ENCODE measurements at places on chromosomes 1 and 21. TPM values are rescaled to one million over a fixed set of nuclear protein-coding genes. Genes with fewer than 3 reads are reported as not detected.

GRCh38 chr1:180000575-180000974 lies 46.0 kb downstream of the CEP350 start:
- no peak for DNase-seq

- DNase-seq, result no peak
These were observed 777.8 kb upstream of the BRINP3 start for GRCh38 chr1:191255354-191256054.

DNA sequence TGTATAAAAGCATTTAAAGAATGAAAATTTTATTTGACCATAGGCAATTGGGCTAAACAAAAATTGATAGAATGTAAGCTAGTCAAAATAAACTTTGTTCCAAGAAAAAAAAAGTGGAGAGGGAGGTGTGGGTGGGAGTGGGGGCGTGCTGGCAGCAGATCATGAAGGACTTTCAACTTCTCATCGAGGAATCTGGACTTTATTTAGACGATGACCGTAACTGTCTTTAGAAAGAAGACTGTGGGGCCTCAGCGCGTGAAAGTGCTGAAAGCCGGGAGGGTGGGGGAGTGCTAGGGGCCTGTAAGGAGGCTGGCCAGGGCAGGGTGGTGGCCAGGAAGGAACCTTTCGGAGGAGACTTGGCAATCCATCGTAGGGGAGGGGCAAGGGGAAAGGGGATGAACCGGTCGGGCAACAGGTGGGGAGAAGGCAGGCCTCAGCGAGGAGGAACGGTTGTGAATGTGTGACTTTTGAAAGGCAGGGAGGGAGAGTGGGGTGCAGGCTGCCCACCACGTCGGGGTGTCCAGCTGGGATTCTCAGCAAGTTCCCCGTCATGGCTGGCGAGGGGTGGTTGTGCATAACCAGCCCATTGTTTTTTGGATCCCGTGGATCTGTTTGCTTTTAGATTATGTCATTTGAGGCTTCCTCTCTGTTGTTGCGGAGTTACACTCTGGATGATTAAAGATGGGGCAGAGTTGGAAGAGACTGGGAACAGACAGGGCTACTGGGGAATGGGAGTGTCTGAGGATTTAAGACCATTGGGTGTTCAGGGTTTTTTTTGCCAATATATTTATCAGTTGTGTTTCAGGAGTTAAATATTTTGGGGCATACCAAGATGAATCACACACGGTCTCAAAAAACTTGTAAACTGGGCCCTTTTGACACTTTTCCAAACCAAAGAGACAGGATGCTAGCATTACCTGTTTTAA lies 35.5 kb downstream of the HUNK start:
- no peak for DNase-seq

DNA sequence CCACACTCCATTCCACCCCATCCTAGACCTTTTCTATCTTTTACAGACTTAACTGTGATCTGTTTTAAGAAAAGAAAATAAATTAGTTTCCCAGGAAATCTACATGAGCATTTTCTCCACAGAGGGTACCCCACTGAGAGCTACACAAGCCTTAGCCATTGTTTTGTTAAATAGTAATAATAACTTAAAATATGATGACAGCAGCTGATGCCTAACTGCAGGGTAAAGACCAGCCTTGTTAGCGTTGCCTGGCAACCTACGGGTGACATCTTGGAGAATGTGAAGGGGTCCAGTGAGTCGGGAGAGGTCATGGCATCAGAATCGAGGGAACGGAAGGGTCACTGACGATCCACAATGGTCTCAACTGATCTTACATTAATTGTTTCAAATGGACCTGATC lies 233.2 kb upstream of the PBX1 start:
- DNase-seq, result no peak

The OR2L2 gene
- not detected for polyA plus RNA-seq

GRCh38 chr1:118461154-118461553 lies 276.1 kb upstream of the SPAG17 start:
- DNase-seq, result no peak

- no peak for DNase-seq
These were observed 13.5 kb upstream of the COL16A1 start for GRCh38 chr1:31717341-31717740.

- no peak for DNase-seq
These were observed 68.9 kb downstream of the LRIG2 start for GRCh38 chr1:113141650-113142473.

GRCh38 chr1:180946541-180947498 lies 34.1 kb downstream of the KIAA1614 start:
- no peak for DNase-seq

GRCh38 chr1:12177999-12178441 lies 11.2 kb downstream of the TNFRSF1B start:
- no peak for DNase-seq

DNA sequence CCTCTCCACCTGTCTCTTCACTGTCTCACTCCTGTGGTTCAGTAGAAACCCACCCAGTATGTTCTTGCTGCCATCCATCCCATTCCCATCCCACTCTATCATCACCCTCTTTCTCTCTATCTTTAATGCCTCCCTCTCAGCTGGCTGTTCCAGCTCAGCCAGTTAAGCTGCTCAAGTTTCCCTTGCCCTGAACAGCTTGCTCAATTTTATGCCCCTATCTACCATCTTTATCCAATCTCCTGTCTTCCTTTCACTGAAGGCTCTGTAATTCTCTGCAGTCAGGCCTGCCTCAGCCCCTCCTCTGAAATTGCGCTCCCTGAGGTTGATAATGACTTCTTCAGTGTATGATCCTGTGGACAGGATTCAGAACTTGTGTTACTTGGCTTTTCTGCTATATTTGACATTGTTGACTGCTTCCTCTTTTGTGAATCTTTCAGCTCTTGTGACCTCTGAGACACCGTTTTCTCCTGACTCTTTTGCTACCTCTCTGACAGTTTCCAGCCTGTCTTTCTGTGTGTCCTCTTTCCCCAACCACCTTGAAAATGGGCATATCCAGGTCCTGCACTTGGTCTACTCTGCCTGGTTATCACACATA lies 13.9 kb upstream of the BCAR3 start:
- DNase-seq, result no peak

The SERPINC1 gene
- not detected for polyA plus RNA-seq

The CFHR4 gene
- polyA plus RNA-seq, result not detected

DNA sequence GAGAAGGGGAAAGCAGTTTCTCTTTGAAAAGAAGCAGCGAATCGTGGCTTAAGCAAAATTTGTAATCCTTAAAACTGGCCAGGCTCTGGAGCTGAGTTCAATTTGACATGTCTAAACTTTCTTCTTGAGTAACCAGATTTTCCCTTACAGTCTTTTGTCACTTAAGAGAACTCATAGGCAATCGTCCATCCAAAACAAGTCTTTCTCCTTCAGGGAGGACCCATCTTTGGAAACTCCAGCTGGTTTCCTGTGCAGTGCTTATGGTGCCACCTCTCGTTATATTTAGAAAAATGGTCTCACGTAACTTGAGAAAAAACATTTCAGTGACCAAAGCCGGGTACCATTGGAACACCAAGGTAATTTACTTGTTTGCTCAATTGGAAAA lies 1.8 kb upstream of the PTTG1IP start:
- no peak for DNase-seq

- DNase-seq, result no peak
These were observed 9.6 kb upstream of the AMY2B start for GRCh38 chr1:103561643-103562395.

The ST6GALNAC5 gene
- polyA plus RNA-seq, result 0.37 TPM

The S100A7A gene
- not detected for polyA plus RNA-seq

The ZNF281 gene
- 2.8 TPM for polyA plus RNA-seq

DNA sequence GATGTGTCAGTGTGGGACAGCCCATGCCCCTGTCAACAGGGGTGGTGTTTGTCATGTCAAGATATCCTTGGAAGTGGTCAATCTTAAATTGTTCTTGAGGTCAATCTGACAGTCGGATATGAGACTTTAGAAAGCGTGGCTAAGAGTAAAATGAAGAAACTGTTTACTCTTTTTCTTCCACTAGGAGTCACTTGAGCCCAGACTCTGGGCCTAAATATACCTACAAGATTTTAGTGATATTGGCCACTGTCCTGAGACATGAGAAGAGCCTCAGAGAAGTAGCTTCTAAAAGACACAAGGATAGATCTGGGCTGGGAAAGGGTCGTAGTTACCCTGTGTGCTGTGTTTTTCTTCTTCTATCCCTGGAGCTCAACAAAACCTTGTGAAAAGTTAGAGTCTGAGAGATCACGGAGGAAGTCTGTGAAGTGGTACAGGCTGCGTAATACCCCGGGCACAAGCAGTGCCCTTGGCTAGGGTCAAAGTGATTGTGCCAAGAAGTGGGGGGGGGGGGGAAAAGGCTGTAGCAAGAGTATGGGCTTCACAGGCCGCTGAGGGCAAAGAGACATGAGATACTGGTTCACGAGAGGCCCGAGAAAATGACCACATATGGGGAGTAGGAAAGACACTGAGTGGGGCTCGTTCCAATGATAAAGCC lies 355.2 kb upstream of the GREM2 start:
- DNase-seq, result no peak

- DNase-seq, result no peak
These were observed 5.9 kb downstream of the PODN start for GRCh38 chr1:53067886-53068285.
